Right hindlimb (tissue), 1 donor: ENCODE measurements at places on chromosomes 11 and 22.

DNA sequence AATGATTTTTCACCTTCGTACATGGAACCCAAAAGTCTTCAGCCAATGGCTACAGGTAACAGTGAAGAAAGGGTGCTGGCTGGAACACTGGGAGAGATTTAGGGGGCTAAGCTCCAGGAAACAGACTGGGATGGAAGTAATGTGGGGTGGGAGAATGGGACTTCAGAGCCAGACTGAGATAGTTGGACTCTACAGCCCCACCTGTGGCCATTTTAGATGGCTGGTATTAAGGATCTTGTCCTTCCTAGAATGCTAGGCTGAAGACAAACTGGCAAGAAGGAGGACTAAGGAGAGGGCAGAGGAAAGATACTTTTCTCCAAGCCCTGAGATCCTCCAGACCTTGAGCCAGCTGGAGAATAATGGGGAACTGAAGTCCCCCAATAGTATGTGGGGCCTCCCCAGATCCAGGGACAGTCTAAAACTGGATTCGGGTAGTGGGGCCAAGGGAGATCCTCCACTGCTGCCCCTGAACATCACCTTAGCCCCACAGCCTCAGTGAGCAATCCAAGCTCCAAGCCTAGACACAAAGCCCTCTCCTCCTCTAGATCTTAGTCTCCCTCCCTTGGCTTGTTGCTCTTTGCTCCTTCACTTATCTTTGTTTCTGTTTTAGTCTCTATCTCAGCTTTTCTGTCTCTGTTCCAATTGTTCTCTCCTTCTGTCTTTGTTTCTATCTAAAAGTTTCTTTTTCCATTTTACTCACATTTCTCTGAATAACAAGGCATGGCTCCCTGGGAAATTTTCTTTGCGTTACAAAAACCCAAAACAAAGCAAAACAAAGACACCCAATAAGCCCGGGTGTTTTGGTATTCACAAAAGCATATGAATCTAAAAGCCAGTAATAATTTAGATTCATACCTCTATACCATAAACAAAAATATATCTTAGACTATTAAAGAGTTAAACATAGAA is 16.2 kb upstream of the RRAS2 start:
- DNase-seq: no peak

DNA sequence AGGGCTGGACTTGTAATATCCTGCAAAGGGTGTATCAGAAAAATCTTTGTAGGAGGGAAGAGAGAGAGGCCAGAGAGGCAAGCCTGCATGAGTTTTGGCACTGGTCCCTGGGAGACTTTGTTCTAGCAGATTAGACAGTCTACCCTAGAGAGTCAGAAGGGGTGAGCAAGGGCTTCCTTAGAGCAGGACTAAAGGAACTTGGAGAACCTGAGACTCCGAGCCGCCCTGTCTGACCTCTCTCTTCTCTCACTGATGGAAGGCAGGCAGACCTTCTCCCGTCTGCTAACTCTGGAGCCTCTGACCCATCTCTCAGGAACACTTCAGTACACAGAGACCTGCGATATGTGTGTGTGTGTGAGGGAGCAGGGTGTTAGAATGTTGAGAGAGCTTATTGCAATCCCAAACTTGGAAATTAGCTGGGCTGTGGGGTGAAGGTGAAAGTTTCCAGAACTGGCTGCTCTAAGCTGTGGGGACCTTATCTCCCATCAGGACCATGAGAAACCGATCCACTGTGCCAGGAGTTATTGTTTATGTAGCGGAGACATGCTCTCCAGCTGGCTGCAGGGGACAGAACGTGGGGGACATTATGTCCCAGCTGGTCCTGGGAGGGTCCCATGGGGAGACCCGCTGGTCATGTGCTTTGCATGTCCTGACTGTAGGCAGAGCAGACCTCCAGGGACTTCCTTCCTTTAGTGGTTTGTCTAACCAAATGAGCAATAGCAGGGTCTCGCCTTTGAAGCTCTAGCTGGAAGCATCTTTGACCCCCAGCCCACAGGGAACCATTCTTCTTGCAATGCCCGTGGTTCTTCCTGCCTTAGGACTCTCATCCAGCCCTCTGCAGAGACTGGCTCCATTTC is 51.1 kb downstream of the TIMP3 start:
- no peak for DNase-seq

GRCh38 chr11:76850130-76850529 is 10.6 kb upstream of the ACER3 start:
- DNase-seq: no peak

GRCh38 chr11:14270690-14271542 is 88.1 kb downstream of the RRAS2 start:
- DNase-seq: no peak

GRCh38 chr11:44779736-44780520 is 53.2 kb downstream of the TSPAN18 start:
- DNase-seq: peak; percentile 8

- DNase-seq: peak; percentile 72
These were observed 81.3 kb downstream of the CLPB start for GRCh38 chr11:72352859-72353551.

- DNase-seq: no peak
These were observed 150.0 kb upstream of the BLID start for GRCh38 chr11:122265981-122266380.

DNA sequence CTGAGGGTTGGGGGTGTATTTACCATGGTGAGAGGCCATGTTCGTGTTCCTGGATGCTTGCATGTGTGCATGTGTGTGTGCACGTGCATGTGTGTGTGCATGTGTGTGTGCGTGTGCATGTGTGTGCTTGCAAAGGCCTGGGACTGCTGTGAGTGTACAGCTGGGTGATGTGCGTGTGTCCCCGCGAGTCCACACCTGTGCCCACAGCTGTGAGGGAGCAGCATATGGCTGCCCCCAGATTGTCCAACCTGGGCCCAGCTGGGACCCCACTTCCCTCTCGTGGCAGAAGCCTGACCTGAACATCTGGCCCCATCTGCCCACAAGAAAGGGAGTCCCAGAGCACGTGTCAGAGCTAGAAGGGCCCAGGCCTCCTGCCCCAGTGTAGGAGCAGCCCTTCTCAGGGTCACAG is 8.4 kb upstream of the CD248 start:
- peak; percentile 28 for DNase-seq

GRCh38 chr11:116072601-116073410 is 568.6 kb upstream of the CADM1 start:
- no peak for DNase-seq

GRCh38 chr22:19109198-19110063 is 12.8 kb downstream of the DGCR2 start:
- DNase-seq: no peak

DNA sequence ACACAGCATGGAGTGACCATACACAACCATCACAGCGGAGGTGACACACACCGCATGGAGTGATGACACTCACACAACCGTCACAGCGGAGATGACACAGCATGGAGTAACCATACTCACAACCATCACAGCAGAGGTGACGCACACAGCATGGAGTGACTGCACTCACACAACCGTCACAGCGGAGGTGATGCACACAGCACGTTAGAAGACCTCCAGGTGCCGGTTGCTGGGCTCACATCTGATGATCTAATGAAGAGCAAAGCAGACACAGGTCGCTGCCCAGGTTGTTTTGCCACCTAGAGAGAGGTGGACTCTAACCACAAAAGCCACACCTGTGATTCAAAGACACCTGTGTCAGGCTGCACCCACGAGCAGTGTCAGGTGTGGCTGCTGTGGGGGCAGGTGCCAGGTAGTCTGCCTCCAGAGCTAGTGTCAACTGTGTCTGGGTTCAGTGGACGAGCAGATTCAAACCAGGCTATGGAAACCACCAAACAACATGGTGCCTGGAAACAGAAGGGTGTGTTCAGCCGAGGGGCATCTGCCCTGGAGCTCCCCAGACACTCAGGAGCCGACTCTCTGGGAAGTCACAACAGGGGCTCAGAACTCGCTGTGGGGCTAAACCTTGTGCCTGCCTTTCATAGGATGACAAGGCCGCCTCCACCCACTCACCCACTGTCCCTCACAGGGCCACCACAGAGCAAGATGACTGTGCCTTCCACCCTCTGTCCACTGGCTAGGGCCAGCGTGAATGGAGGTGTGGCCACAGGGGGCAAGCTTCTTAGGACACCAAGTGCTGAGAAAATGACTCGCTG is 608.2 kb downstream of the TBC1D22A start:
- no peak for DNase-seq

GRCh38 chr22:45510376-45511232 is 7.9 kb downstream of the FBLN1 start:
- peak; percentile 16 for DNase-seq

DNA sequence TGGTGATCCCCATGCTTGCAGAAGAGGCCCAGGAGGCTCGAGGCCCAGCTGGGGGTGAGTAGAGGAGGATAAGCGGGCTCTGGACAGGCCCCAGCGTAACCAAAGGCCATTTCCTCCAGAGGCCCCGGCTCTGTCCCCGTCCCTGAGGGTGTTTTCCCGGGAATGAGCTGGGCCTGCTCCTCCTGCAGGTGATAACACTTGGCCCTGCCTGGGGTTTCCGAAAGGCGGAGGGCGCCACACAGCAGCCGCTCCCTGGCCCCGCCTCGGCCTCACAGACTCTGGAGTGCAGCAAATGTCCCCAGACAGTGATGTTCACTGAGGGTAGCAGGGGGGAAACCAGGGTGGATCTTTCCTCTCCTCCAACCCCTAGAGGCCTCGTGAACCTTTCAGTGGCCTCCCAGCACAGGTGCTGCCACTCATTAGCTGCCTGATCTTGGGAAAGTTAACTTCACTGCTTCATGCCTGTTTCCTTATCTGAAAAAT is 10.5 kb upstream of the MGAT3 start:
- DNase-seq: no peak

GRCh38 chr11:123601136-123601535 is 53.3 kb downstream of the SCN3B start:
- DNase-seq: no peak
